Non-pigmented ciliary epithelial cell (primary cell): ENCODE measurements at places on chromosomes 2 and 18.

- peak; percentile 38 for DNase-seq
These were observed 821 bp downstream of the TYMS start for GRCh38 chr18:658001-658946.

DNA sequence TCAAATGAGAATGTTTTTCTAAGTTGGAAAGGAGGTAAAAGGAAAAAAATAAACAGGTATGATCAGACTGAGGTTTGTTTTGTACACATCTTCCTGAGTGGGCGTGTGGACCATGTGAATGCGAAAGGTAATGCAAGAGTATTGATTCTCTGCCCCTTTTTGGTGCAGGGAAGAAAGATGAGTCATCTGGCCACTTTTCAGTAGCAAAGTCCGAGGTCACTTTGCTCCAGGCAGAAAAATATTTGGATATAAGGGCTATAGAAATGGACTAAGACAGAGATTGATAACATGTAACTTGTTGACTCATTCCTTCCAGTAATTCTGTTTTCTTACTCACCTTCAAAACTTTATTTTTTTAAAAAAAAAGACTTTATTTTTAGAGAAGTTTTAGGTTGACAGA lies 130.5 kb downstream of the DSEL start:
- no peak for DNase-seq

GRCh38 chr2:134136731-134137130 lies 117.1 kb upstream of the MGAT5 start:
- no peak for DNase-seq

- DNase-seq: no peak
These were observed 185.0 kb downstream of the CTIF start for GRCh38 chr18:48723837-48724236.

GRCh38 chr2:201733544-201733943 lies 35.1 kb upstream of the MPP4 start:
- DNase-seq: no peak

GRCh38 chr18:33239298-33239697 lies 201.2 kb downstream of the CCDC178 start:
- DNase-seq: no peak
